ENCODE measurements at places on chromosomes 6 and 20.

DNA sequence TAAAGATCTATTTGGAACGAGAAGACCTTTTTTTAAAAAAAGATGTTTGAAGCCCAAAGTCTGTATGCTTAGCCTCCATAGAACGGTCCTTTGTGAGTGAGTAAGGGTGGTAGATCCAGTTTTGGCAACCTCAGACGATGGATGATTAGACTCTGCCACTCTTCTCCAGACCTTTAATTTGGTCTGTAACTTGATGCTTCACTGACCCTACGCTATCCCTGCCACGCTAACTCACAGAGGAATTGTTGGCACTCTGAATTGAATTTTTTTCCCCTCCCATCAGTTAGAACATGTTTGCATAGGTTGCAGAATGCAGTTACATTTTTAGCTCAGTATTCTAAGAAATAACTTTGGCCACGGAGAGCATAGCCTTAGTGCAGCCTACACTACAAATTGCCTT, 15.8 kb upstream of the DEK start:
- DNase-seq = no peak

DNA sequence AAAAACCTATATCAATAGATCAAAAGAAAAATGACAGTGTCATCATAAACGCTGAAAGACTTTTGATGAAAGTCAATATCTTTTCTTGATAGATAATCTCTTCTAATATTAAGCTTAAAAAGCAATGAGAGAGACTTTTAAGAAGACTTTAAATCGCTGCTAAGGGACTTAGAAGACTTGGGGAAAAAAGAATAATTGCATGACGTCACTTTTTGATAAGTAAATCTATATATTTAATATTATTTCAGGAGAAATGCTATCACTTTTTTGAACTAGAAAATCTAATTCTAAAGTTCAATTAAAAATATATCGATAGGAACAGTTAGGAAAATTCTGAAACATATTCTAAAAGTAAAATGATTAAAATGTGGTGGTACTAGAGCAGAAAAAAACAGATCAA, 78.7 kb upstream of the TSHZ2 start:
- DNase-seq = no peak

GRCh38 chr6:145569140-145569539, 166.2 kb downstream of the EPM2A start:
- no peak for DNase-seq

- no peak for DNase-seq
Measured at GRCh38 chr6:1485678-1486077, 96.3 kb downstream of the FOXF2 start.

DNA sequence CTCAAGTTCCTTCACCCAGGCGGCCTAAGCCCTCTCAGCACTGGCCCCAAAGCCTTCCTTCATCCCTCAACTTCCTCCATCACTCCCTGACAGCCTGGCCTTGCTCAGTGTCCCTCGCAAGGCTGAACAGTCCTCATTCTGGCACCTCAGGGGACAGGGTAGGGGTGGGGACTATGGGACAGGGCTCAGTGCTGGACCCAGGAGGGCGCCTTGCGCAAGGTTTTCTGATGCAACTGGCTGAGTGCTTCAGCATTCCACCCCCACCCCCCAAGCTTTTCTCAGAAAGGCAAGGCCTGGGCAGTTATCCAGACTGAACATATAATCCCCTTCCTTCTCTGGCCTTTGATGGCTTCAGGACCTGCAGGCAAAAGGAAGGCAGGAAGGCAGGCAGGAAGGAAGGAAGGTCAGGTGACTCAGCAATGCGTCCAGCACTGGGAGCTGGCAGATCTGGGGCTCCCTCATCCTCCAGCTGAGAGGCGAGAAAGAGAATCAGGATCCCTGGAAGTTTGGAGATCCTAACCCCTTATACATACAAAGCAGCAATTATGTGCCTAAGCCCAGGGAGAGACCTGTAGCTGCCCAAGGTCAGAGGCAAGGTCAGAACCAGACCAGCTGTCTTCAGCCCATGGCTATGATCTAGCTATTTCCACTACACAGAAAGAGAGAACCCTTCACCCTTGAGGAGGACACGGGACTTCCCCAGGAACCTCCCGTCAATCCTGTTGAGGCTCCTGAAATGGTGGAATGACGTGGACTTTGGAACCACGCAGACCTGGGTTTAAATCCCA, 8.6 kb upstream of the TRIB3 start:
- DNase-seq = peak; percentile 56

GRCh38 chr6:19432966-19433498, 404.1 kb upstream of the ID4 start:
- DNase-seq = no peak

DNA sequence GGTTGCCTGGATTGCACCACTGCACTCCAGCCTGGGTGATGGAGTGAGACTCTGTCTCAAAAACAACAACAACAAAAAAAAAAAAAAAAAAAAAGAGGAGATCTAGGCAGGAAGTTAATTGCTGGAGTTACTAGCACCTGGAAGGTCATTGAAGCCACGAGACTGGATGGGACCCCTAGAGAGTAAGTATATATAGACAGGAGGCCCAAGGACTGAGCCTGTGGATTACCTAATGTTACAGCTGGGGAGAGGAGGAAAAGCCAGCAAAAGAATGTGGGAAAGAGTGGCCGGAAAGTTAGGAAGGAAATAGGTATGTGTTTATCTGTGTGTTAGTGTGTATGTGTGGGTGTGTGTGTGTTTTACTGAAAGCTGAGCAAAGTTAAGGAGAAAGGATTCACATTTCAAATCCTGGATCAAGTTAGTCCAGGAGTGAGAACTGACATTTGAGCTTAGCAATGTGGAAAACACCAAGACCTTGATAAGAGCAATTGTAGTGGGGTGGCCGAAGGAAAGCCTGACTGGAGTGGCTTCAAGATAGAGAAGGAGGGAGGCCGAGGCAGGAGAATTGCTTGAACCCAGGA, 38.4 kb downstream of the ANKRD6 start:
- no peak for DNase-seq

DNA sequence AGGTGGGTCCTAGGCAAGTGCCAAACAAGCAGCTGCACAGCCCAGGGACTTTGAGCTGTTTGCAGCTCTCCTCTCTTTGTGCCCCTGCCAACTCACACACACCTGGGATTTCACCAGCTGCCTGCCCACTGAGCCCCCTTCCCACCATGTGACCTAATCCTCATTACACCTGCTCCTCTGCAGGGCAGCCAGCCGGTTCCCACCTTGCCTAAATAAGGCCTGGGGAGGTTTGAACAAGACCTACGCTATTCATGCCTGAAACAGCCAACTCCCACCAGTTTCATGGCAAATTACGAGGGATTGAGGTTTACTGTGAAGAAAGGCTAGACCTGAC, 92.6 kb upstream of the SOX4 start:
- DNase-seq = peak; percentile 36

GRCh38 chr6:110053395-110054240, 75.5 kb downstream of the GPR6 start:
- DNase-seq = peak; percentile 79

DNA sequence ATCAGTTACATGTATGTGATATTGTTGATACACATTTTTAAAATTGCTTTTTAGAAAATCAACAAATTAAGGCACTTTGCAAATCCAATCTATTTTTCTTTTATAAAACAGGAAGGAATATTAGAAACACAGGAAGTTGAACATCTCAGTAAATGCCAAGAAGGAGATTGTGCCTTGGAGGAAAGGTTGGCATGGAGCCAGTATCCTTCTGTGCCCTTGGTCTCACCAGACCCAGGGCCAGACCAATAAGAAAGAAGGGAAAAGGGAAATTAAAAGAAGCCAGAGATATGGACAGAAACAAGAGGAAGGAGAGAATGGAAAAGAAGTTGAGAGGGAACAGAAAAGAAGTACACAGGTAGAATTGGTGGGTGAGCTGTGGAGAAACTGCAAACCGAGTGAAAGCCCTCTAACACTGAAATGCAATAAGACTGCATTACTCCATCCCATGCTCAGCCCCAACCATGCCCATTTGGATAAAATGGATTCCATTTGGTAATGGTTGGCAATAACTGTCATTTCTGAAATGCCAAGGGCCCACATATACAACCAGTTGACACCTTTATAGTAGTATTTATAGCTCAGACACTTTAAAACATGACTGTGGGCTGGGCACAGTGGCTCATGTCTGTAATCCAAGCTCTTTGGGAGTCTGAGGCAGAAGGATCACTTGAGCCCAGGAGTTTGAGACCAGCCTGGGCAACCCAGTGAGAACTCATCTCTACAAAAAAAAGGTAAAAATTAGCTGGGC, 133.8 kb downstream of the GMPR start:
- no peak for DNase-seq

- no peak for DNase-seq
Measured at GRCh38 chr6:81933608-81934051, 181.1 kb upstream of the TENT5A start.

GRCh38 chr6:15079288-15079817, 166.5 kb upstream of the JARID2 start:
- no peak for DNase-seq

DNA sequence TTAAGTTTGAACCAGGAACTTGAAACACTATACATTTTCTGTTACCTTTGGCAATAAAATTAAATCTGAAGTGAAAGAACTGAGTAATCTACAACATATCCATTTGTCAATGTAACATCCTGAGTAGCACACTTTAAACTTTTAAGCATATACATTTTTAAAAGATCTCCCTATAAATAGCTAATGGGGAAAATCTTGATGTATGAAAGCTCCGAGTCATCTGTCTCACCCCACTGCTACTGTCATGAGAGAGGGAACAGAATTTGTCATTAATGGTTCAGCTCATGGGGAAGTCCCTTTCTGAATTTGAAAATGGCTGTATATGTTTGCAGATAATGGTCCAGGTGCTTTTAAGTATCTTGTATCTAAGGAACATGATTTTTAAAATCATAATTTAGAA, 55.2 kb upstream of the NOX3 start:
- no peak for DNase-seq

DNA sequence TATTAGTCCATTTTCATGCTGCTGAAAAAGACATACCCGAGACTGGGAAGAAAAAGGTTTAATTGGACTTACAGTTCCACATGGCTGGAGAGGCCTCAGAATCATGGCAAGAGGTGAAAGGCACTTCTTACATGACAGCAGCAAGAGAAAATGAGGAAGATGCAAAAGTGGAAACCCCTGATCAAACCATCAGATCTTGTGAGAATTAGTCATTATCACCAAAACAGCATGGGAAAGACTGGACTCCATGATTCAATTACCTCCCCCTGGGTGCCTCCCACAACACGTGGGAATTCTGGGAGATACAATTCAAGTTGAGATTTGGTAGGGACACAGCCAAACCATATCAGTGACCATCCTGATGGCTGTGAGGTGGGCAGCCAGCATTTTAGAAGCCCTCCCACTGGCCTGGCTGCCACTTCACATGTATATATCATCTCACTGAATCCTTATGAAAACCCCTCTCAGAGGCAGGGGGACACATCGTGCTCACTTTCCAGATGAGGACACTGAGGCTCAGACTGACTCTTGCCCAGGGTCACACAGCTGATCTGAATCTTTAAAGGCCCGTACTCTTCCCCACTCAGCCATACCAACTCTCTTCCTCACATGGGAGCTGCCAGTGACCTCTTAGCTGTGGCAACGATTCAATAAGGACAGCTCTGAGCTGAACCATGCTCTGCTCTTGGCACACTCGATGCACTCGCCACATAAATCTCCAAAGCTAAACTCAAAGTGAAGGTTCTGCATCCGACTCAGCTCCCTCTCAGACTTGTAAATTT, 25.7 kb downstream of the BMP7 start:
- no peak for DNase-seq

DNA sequence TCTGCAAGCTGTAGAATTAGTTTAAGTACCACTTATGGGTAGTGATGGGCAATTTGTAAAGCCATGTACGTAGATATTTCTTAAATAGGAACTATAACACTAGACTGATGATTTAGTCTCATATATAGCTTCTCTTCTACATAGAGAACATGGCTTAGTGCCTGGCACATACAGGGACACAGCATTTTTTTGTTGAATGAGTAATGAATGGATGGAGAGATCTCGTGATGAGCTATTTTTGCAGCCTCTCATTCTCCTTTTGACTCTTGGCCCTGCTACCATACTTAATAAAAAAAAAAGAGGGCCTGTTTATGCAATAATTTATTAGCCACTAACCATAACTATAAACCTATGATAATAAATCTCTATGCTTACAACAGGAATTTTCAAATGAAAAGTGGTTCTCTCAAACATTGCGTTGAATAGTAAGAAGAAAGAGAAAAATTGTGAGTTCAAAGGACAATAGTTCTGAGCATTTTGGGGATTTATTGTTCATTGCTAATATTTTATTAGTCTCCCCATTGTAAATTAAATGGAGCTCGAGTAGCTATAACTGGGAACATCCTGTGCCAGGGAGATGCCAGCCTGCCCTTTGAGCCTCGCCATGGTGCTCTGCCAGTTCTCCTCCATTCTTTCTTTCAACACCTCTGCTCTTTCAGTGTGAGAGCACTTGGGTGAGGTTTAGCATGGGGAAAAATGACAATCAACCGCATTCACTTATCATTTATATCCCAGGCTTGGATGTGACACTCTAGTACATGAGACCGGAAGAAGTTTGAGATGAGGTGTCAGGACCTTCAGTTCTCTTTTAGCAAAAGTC, 14.7 kb upstream of the RCAN2 start:
- DNase-seq = no peak

- DNase-seq = no peak
Measured at GRCh38 chr20:1204576-1204975, 1.3 kb downstream of the C20orf202 start.

DNA sequence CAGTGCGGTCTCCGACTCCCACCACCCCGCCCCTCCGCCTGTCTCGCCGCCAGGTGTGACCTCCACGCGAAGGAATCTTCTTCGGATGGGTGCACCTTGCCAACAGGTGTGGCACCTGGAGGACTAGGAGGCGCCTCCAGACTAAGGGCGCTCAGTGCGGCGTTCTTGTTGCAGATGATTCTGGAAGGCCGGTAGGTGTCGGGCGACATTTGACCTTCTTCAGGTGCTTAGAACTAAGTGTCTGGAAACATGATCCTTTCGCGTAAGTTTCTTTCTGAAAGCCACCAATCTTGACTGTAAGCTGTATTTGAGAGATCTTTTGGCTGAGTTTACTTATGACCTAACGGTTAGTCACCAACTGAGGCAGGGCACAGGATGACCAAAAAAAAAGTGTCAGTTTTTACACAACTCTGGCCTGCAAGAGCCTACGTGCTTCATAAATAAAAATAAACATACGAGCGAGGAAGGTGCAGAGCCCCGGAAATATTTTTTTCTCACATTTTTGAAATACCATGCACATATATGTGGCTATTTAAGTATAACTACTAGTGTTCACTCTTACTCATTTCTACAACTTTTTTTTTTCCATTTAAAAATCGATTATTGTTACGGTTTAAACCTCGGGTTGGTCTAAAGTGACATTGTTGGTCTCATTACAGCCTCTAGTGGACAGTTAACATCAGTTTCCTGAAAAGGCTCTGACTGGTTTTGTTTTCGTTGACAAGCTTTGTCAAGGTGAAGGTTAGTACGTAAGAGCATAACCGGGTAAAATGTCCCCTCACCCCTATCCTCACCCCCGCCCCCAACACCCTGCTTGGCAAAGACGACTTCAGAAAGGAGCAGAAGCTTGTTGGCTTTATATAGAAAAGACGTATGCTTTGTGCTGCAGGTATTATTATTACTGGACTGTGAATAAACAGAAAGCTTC, 1.6 kb upstream of the ATXN1 start:
- peak; percentile 72 for DNase-seq

Data from NCI-H82 (cell line).